ENCODE measurements at places on chromosomes 4 and X. TPM values are rescaled to one million over a fixed set of nuclear protein-coding genes. Genes with fewer than 3 reads are reported as not detected.

- no peak for DNase-seq
Measured at GRCh38 chrX:150616179-150616862, 47.9 kb downstream of the MTM1 start.

DNA sequence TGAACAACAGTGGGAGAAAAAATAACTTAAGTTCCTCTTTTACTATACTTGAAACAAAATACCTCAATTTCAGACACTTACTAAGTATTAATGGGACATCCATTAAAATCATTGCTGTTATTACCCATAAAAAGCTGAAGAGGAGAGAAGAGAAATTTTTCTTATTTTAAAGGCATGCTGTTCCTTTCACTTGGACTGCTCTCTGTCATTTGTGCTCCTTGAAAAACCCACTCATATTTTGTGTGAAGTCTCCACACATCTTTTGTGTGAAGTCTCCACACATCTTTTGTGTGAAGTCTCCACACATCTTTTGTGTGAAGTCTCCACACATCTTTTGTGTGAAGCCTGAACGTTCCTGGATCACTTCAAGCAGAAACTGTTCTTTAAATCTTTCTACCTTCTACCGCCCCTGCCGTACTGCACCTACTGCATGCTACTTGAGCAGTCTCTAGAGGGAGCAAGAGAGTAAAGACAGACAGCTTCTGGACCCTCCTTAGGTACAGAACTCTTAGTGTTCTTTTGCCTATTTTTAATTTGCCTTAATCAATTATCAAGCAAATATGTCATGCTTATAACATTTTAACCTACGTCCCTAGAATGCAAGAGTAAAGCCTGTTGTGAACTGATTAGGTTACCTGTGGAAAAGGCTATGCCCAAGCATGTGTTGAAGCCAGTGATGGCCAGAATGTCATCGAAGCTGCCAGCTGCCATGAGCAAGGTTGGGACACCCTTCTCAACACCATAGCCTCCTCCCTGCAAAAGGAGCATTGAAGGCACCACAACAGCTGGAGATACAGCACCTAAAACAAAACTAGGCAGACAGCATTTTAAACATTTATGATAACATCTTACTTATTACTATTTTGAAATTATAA is 27.1 kb upstream of the SLC9B1 start:
- DNase-seq = peak; percentile 9

- DNase-seq = no peak
Measured at GRCh38 chr4:159292137-159292896, 189.4 kb downstream of the RAPGEF2 start.

GRCh38 chr4:90824266-90825150 is 697.3 kb downstream of the CCSER1 start:
- DNase-seq = no peak

The IL1RAPL2 gene
- total RNA-seq = not detected

DNA sequence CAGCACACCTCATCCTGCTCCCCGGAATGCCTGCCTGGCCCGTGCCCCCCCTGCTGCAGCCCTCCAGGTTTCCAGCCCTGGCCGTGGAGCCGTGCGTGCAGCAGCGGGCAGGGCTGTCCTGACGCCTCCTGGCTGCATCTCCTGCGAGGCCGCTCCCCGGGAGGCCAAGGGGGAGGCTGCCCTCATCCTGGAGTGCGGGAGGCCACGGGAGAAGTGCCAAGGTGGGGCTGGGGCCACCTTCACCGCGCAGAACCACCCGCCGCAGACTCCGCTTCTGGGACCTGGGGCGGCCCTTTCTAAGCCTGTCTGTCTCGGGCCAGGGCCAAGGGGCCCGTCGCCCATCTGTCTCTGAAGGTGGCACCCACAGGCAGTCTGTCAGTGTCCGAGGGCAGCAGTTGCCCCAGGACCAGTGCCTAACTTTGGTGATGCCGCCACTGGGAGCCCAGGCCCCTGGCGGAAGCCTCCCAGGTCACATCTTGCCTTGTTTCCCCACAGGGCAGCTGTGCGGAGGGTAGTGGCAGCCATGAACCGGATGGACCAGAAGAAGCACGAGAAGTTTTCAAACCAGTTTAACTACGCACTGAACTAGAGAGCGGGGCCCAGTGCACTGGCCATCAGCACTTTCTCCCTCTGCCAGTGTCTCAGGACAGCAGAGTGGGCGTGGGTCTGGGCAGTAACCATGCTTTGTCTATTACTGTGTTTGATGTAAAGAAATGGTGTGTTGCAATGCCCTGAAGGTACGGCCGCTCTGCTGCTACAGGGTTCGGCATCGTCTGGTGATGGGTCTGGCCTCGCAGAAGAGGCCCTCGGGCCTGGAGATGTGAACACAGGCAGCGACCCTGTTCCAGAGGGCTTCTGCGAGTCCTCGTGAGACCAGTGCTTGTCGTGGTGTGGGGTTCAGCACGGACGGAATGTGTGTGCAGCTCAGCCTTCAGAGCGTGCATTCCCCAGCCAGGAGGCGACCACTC is 20.6 kb downstream of the NKX1-1 start:
- no peak for DNase-seq

- DNase-seq = no peak
Measured at GRCh38 chr4:69104719-69105275, 8.5 kb downstream of the UGT2B7 start.

The CNKSR2 gene
- total RNA-seq = 7.5 TPM

DNA sequence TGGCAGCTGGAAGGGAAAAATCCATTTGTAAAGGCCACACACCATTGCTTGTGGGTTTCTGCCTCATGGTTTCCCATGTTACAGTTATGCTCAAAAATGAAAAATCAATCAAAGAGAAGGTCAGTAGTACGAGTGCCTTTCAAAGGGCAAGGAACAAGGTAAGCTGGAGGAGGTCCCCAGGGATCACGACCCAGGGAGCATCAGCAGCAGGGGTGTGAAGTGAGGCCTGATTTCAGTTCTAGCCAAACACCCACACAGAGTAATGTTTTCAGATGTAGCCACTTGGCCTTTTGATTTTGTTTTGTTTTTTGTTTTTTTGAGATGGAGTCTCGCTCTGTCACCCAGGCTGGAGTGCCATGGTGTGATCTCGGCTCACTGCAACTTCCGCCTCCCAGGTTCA is 69.4 kb upstream of the AFAP1 start:
- DNase-seq = no peak

DNA sequence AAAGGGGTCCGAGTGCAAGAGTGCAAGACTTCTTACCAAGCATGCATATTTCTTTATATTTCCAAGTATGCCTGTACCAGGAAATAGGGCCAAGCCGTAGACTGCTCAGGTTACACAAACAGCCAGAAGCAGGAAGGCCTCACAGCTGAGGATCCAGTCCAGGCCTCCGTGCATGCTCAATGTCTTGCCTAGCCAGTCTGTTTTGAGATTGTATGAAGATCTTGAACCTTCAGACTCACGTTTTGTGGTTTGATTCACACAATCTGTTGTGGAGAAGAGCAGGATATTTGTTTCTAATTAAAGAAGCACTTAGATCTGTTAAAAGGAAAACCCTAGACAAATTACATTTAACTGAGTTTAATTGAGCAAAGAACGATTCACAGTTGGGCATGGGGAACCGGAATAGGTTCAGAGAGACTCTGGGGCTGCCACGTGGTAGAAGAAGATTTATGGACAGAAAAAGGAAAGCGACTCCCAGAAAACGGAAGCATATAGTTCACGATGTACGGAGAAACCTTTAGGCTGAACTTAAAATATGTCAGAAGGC is 1.2 kb downstream of the MGST2 start:
- peak; percentile 57 for DNase-seq

The MAGEB6 gene
- not detected for total RNA-seq

- DNase-seq = no peak
Measured at GRCh38 chrX:17053502-17053901, 107.0 kb downstream of the REPS2 start.

- peak; percentile 13 for DNase-seq
Measured at GRCh38 chr4:81470456-81471297, 1.0 kb downstream of the RASGEF1B start.

The RADX gene
- total RNA-seq = not detected

DNA sequence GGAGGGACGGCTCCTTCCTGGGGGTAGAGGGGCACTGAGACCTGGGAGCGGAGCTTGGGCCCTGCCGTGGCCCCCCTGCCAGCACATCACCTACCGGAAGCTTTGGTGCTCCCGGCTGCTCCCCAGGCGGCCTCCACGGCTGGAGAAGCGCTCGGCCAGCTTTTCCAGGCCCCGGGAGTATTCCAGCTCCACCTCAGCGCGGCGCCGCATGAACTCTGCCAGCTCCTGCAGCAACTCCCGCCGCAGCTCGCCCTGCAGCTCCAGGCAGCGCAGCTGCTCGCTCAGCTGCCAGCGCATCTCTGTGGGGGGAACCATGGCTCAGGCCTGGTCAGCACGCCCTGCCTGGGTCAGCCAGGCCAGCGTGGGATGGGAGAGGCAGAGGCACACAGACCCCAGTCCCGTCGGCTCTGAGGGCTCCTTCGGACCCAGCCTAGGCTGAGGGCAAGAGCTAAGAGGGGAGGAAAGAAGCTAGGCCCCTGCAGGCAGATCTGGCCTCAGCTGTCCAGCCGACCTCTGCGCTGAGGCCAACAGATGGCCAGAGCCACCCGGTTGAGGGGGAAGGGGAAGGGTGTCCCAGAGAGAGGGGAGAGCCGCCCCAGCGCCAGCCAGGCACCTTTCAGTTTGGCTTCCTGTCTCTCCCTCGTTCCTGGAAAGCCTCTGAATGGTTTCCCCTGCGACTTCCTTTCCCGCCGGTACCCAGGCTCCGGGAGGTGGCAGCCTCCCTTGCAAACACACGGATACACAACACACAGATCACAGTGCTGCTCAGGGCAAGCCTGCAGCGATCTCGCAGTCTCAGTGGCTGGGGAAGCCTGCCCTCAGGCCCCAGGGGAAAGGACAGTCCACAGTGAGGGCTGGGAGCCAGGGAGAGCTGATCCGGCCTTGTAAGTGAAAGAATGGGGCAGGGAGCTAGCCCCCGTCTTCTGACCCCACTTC is 4.3 kb downstream of the ARHGAP4 start:
- no peak for DNase-seq

The CFAP97 gene
- total RNA-seq = 22.3 TPM

DNA sequence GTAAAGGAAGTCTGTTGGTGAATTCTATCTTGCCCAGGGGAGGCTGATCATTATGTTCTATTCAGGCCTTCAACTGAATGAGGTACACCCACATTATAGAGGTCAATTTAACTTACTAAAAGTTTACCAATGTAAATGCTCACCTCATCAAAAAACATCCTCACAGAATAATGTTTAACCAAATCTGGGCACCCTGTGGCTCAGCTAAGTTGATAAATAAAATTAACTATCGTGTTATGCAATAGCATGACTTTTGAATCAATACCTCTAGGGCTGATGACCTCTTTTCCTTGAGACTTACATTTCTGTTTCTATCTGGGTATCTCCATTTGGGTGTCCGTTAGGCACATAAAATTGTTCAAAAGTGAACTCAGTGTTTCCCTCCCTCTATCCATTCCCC is 203.1 kb downstream of the TEX13C start:
- no peak for DNase-seq

Data from Daoy (cell line).